Activated effector memory CD4-positive, alpha-beta T cell treated with anti-CD3 and anti-CD28 coated beads, Interleukin-2, amount 50 U/mL, for 16 hours (primary cell): ENCODE measurements at places on chromosomes 6 and 20.

GRCh38 chr6:46254946-46255345, 84.2 kb upstream of the ENPP5 start:
- no peak for DNase-seq

DNA sequence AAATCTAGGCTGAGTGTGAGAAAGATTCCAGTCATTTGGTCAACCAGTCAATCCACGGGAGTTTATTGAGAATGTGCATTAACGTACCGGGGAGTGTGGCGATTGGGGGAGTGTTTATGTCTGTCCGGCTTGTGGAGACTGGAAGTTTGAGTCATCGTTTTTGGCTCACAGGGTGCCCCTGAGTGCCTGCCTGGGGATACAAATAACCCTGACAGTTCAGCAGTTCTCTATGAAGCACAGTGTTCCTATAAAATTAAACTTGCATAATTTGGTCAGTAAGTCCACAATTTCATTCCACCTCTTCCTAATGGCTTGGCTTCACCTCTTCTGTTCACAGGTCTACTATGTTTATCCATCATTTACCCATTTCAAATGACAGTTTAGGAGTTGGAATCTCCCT, 72.6 kb upstream of the PLEKHG1 start:
- DNase-seq: no peak

DNA sequence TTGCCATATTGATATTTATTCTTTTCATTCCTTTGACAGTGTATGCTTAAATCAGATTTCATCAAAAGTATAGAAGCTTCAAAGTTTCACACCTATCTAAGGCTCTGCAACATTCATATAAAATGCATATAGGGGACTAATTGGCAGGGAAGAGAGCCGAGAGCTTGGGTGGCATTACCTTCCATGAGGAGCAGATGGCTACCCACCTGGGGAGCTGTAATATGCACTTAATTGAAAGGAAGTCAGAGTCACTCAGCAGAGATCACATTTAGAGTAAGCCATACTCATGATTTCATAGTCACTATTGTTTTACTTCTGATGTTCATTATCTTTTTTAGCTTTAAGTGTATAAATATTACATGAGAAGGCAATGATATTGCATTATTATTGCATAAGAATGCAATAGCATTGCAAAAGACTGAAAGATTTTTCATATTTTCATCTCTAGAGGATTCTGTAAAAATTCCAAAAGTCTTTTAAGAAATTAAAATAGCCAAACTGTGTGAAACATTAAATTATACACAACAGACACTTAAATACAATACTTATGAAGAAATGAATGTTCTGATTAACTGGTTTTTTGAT, 1305.2 kb downstream of the EPHA7 start:
- DNase-seq: no peak

GRCh38 chr6:11585426-11586016, 48.0 kb downstream of the TMEM170B start:
- DNase-seq: no peak

DNA sequence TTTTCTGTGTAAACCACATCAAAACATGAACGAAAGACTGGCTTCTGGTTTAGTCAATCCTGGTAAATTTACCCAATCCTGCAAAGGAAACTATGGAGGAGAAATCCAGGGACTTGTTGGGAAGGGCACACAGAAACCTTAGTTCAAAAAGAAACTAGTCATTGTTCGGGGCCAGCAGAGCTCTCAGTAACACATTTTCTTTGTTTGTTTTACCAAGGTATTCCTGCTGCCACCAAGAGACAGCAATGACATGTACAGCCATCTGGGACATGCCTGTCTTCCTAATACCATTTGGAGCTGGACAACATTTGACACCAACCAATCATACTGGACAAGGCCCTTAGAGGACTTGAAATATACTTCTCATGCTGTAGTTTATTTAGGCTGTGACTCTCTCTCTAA, 8.3 kb downstream of the OARD1 start:
- DNase-seq: no peak

GRCh38 chr6:62716719-62717118, 430.7 kb upstream of the KHDRBS2 start:
- no peak for DNase-seq

DNA sequence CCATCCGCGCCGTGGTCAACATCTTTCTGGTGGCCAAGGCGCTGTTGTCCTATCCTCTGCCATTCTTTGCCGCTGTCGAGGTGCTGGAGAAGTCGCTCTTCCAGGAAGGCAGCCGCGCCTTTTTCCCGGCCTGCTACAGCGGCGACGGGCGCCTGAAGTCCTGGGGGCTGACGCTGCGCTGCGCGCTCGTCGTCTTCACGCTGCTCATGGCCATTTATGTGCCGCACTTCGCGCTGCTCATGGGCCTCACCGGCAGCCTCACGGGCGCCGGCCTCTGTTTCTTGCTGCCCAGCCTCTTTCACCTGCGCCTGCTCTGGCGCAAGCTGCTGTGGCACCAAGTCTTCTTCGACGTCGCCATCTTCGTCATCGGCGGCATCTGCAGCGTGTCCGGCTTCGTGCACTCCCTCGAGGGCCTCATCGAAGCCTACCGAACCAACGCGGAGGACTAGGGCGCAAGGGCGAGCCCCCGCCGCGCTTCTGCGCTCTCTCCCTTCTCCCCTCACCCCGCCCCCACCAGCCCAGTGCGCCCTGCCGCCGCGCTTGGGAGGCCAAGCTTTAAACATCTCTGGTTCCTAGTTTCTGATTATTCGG, 4.0 kb downstream of the SLC32A1 start:
- DNase-seq: no peak

DNA sequence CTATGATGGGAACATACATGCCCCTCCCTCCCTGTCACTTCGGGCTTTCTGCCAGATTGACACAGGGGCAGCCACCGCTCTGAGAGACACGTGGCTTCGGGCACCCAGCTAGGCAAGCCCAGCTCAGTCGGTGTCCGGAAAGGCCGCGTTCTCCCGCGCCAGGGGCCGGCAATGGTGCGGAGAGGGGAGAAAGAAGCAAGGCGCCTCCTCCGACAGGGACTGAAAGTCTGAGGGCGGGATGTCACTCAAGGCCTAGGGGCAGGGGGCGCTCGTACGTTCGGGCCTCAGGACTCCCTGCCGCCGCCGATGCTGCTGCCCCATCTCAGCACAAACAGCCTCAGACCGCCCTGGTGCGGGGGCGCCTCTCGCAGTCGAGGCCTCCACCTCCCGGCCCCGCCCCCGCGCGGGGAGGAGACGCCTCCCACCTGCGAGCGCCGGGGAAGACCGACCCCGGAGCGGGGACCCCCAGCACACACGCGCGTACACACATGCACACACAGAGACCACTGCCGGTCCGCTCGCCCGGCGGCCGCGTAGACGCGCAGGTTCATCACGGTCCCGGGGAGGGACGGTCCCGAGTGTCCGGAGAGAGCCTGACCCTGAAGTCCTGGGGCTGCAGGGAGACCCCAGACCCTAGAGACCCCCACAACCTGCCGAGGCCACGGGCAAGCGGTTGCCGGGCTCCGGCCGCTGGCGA, 1.9 kb downstream of the GRM4 start:
- peak; percentile 78 for DNase-seq

GRCh38 chr20:15862178-15862577, 711.1 kb downstream of the KIF16B start:
- DNase-seq: no peak

DNA sequence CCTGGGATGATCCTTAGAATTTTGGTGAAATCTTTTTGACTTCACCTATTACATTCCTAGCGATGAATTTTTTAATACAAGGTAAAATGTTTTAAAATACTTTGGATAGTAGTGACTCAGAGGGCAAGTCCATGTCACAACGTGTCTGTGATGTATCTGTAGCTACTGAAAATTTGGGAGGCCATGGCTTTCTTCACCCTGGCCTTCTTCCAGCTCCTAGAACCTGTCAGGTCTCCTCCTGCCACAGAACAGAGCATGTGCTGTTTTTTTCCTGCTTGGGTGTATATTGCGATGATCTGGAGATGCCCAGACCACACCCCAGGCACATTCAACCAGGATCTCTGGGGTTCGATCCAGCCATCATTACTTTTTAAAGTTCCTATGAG, 194.4 kb downstream of the BTBD3 start:
- no peak for DNase-seq

GRCh38 chr20:49540232-49540620, 27.7 kb downstream of the PTGIS start:
- DNase-seq: peak; percentile 54

DNA sequence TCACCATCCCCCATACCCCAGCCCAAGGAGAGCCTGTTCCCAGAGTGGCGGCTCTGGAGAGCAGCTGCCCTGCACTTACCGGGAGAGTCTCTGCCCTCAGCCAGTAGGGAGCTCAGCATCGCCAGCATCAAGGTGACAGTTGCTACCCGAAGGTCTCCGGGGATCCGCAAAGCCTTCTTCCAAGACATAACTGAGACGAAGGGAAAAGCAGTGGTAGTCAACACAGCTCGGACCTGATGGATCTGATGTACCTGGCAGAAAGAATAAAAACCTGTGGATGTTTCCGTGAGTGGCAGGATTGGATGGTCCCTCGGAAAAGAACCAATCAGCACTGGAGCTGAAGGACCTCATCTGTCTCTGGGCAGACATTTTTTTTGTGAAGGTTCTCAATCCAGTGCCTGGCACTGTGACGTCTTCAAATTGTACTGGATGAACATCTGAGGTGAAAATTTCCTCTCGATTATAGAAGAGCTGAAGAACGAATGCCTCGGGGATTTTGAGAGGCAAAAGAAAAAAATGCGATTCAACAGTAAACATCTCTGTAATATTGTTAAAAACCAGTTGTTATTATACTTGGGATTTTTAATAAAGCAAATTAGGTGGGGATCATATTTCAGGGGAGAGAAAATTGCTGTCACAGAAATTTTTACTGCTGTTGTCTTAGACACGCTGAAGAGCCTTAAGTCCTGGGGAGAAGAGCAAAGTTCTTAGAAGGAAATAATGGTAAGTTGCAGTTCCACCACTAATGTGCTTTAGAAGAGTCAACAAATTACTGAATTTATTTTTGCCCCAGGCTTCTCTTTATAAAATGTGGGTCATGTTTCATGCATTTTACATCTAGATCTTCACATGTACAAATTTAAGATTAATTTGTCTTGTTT, at the start of gene HLA-DQB1:
Gene HLA-DQB1 (minus strand): TSS at position 238 of the 881 bp plus-strand sequence. CDS start 50 bp downstream, at position 188.
- peak; percentile 80 for DNase-seq

- no peak for DNase-seq
These were observed 205.5 kb downstream of the ZNF217 start for GRCh38 chr20:53387983-53388675.

- DNase-seq: no peak
These were observed 5.2 kb downstream of the GTSF1L start for GRCh38 chr20:43721429-43722152.

DNA sequence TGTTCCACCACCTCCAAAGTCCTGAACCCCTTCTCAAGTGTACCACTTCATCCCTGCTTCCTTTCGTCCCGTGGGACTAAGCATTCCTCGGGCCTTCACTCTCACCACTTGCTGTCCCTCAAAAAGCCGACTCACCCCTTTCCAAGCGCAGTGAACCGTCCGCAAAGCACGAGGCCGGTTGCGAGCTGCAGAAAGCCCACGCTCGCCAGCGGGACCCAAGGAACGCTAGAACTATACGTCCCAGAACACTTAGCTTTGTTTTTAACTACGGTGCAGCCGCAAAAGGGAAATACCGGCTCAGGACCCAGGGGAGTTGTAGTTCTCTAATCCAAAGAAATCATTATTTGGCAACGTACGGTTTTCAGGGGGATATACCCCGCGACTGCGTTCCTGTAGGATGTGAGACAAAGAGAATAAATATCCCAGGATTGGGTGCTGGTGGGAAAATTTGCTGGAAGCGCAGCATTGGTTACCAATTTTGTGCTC, 416 bp upstream of the POLR1H start:
- DNase-seq: peak; percentile 74

GRCh38 chr20:62428396-62429295, 1.3 kb upstream of the RBBP8NL start:
- no peak for DNase-seq

DNA sequence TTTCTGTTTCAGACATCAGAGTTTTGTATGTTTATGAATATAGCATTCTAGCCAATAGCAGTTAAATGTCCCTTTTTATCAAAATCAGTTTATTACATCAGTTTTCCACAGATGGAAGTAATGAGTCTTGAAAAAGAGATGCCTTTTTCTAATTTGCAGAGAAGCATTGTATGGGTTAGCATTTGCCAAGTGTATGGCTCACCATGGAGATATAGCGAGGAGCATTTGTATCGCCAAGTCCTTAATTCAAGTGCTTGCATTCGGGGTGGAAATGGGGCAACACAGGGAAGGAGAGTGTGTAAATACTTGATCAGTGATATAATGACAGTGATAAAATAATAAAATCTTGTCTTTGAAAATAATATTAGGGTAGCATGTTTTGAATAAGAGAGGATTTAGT, 42.9 kb downstream of the TXLNB start:
- DNase-seq: no peak

GRCh38 chr20:2637246-2637645, 15.2 kb upstream of the NOP56 start:
- DNase-seq: no peak

GRCh38 chr6:140083375-140083774, 708.9 kb upstream of the CITED2 start:
- DNase-seq: no peak

DNA sequence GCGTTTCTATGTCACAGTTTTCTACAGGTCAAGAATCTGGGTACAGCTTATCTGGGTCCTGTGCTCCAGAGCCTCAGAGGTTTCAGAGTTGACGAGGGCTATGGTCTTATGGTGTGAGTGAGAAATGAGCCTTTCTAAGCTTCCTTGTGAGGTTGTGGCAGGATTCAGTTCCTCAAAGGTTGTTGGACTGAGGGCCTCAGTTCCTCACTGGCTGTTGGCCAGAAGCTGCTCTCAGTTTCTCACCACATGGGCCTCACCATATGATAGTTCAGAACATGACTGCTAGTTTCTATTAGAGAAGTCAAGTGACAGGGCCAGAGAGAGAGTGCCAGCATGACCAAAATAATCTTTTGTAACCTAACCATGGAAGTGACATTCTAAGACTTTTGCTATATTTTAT, 96.1 kb downstream of the NUS1 start:
- no peak for DNase-seq

GRCh38 chr20:61857884-61858283, 207.8 kb downstream of the TAF4 start:
- no peak for DNase-seq

GRCh38 chr6:15242937-15243614, 2.8 kb upstream of the JARID2 start:
- DNase-seq: no peak

DNA sequence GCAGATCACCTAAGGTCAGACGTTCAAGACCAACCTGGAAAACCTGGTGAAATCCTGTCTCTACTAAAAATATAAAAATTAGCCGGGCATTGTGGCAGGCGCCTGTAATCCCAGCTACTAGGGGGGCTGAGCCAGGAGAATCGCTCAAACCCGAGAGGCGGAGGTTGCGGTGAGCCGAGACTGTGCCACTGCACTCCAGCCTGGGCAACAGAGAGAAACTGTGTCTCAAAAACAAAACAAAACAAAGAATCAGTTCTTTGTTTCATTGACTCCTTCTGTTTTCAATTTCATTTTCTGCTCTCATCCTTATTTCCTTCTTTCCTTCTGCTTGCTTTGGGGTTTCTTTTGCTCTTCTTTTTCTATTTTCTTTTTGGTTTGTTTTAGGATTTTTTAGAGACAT, 8.9 kb upstream of the TMEM14C start:
- DNase-seq: no peak

DNA sequence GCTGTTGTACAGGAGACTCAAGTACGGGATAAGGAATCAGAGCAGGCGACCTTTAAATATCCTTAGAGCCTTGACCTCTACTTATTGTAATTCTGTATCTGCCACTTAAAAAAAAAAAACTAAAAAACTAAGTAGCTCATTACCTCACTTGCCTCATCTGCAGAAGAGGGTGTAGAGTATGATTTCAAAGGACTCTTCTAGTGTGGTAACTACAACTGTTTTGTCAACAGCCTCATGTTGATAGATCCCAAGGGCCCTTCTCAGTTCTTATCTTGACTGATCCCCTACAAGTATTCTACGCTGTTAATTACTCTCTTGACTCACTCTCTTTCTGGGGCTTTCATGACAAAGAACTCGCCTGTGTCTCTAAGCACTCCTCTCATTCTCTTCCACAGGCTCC, 16.7 kb upstream of the PDYN start:
- no peak for DNase-seq
